ENCODE measurements at places on chromosomes 2 and 18.
A peak's percentile ranks its signal among the peaks of the same experiment; 100 is the strongest.

DNA sequence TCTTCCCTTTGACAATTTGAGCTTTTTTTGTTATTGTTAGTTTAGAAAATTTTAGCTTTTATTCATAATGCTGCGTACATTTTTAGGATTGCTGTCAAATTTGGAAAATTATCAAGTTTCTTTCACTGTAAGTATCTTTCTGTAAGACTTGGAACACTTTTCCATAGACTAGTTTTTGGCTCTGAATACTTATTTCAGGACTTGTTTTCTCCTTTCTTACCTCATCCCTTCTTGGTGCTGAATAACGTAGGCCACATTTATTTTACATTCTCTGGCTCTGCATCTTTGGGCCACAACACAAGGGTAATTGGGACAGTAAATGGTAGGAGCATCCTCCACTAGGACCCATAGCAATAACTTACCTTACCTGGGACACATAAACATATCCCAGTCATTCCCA, 85.1 kb downstream of the CCDC85A start:
- DNase-seq = no peak

DNA sequence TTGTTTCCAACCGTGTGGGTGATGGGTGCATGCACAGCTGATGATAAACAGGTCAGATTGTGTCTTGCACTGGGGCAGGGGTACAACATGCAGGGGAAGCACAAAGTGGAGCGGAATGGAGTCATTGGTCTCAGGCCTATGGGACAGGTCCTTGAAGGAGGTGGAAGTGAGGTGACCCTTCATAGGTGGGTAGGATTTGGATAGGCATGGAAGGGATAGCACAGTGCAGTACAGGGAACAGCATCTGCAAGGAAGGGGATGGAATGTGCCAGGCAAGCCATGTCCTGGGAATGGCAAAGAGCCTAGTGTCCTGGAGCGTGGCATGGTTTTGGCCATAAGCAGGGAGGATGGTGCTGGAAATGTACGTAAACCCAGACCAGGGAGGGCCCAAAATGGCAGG, 143.9 kb downstream of the CAPN13 start:
- no peak for DNase-seq

- peak; percentile 31 for DNase-seq
Measured at GRCh38 chr2:105919826-105920225, 175.1 kb downstream of the NCK2 start.

- DNase-seq = no peak
Measured at GRCh38 chr18:47262301-47263149, 11.1 kb upstream of the SKOR2 start.
